H1 (cell line): ENCODE measurements at places on chromosomes 13 and 19. TPM values are rescaled to one million over a fixed set of nuclear protein-coding genes. Genes with fewer than 3 reads are reported as not detected.

DNA sequence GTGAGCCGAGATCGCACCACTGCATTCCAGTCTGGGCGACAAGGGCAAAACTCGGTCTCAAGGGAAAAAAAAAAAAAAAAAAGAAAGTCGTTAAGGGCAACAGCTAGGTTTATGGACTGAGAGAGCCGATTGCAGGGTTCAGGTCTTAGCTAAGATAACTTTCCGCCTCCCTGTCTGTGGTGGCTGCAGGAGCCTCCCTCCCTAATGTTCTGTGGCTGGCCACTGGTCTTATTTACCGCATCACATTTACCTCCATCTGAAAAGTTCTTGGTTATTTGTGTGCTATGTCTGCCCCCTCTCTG, 722 bp upstream of the CRTC1 start:
- DNase-seq, result no peak

The ZNF69 gene
- polyA plus RNA-seq, result 5.6 and 6.3 TPM in 2 replicates

DNA sequence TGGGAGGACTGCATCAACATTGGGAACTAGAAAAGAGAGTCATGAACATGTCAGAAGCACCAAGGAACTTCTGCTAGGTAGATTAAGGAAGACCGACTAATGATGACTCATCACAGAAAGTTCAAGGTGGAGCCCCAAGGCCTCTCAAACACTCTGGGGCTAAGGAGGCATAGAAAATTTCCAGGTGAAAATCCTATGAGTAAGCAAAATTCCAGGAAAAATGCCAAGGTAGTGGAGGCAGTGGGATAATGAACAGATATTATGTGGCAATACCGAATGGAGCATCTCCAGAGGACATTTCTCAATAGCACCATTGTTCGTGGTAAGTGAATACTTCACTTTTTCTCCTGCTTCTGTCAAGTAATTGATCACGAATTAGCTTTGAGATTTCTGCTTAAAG, 336.5 kb downstream of the MZT1 start:
- no peak for DNase-seq

GRCh38 chr13:36450534-36450933, 18.2 kb downstream of the CCNA1 start:
- DNase-seq, result no peak
